Islet precursor cell (in vitro differentiated cells): ENCODE measurements at places on chromosomes 4 and X.

DNA sequence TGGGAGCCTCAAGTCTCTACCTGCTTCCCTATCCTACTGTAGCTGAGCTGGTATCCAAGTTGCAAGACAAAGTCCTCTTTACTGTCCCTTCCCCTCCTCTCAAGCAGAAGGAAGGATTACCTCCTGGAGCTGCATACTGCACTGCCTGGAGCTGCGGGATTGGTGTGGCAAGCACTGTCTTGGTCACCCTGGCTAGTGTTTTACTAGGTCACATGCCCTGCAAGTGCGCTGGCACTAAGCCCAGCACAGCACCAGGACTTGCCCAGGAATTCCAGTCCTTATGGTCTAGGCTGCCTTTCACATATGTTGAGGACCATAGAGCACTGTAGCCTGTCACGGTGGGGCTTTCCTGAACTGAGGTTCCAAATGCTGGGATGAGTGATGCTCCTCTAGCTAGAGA, 227.3 kb upstream of the ZC4H2 start:
- no peak for DNase-seq

DNA sequence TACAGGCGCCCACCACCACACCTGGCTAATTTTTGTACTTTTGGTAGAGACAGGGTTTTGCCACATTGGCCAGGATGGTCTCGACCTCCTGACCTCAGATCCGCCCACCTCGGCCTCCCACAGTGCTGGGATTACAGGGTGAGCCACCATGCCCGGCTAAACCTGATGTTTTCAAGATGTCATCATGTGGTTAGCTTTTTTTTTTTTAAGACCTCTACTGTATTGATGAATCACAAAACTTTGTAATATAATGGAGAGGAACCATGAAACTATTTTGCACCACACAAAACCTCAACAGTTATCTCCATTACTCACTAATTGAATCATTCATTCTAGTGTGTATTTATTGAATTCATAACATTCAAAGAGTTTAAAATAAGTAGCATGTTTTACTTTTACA, 94.7 kb upstream of the NEIL3 start:
- no peak for DNase-seq

DNA sequence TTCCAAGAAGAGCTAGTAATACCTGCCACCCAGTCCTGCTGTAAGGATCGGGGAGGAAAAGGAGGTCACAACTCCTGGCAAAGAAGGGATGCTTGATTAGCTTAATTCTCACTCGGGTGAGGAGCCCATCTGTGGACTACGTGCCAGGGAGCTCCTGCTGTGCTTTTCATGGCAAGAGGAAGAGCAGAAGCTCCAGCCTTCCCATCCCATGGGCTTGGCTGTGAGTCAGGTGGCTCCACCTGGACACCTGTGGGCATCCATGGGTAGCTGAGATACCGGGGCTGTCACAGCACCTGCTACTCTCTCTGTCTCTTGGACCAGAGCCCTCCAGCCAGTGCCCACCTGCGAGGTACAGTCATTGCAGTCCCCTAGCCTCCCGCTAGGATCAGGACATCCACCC, 18.0 kb downstream of the CLNK start:
- DNase-seq = no peak

- no peak for DNase-seq
Observed at GRCh38 chrX:48989483-48989882, 12.6 kb downstream of the GRIPAP1 start.

- no peak for DNase-seq
Observed at GRCh38 chr4:97317671-97318070, 825.6 kb downstream of the STPG2 start.

DNA sequence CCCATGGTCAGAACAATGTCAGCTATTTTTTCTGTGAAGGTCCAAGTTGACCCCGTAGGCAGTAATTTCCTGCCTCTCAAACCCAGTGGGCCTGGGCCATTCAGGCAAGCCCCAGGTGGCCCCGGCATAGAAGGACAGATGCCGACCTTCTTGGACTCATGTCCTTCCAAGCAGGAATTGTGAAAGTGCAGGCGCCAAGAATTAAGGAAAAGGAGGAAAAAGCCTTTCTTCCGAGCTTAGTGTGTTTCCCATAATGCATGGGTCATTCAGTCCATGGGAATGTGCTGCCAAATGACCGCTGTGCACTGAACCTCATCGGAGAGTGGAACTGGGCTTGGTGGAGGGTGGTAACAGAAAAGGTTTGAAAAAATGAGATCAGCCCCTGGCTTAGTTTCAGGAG, 196.5 kb upstream of the HS3ST1 start:
- DNase-seq = no peak

DNA sequence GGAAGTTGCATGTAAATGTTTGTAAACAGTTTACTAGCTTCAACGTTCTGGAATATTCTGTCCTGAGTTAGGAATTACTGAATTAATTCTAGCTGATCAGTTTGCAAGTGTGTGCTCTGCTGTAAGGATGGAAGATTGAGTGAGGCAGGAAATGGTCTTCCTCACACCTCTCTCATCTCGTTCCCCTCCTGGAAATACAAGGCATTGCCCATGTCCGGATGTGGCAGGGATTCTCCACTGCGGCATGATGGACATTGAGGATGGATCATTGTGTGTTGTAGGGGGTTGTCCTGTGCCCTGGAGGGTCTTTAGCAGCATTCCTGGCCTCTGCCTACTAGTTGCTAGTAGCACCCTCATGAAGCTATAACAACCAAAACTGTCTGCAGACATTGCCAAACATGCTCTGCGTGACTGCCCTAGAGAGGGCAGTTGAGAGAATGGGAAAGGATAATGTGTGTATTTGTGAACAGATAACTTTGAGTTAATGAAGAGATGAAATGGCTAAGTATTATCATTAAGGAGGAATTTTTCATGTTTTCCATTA, 12.6 kb downstream of the CA5B start:
- no peak for DNase-seq

DNA sequence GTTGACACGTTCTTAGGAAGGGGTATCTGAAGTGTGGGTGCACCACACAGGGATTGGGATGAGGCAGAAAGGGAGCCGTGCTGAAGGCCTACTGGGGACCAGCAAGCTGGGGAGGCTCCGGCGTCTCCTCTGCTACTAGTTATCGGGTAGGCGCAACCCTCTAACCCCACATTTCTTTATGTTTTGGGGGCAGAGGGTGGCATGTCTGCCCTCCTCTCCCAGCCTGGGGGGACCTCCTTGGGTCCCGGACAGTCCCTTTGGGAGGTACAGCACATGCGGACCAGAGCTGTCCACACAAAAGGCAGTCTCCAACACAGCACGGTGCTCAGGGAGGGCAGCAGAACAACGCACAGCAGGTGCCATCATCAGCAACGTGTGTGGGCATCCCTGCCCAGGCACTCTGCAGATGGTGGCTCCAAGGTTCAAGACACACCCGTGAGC, 33.2 kb downstream of the WDR1 start:
- DNase-seq = no peak

GRCh38 chr4:102791318-102791835, 30.6 kb upstream of the MANBA start:
- peak; percentile 46 for DNase-seq
